ENCODE measurements at places on chromosomes 16 and 17.

DNA sequence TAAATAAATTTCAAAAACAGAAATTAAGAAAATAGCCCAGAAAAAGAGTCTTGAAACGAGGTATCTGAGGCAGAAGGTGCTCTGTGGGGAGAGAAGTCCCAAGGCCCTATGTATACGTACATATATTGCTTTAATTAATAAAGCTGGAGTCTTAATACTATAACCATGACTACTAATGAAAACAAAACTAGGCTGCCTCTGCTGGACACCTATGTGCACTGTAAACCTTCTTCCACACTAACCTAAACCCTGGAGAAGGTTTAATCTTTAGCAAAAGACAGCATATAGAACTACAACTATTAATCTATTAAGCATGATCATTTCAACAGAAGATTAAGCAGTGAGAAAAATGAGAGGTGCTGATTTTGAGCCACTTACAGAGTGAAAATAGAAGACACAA is 153.9 kb upstream of the C17orf78 start:
- no peak for DNase-seq

- no peak for DNase-seq
Observed at GRCh38 chr16:48300391-48300856, 53.1 kb upstream of the ABCC11 start.

GRCh38 chr17:34401165-34401564 is 38.1 kb upstream of the CCL1 start:
- no peak for DNase-seq

DNA sequence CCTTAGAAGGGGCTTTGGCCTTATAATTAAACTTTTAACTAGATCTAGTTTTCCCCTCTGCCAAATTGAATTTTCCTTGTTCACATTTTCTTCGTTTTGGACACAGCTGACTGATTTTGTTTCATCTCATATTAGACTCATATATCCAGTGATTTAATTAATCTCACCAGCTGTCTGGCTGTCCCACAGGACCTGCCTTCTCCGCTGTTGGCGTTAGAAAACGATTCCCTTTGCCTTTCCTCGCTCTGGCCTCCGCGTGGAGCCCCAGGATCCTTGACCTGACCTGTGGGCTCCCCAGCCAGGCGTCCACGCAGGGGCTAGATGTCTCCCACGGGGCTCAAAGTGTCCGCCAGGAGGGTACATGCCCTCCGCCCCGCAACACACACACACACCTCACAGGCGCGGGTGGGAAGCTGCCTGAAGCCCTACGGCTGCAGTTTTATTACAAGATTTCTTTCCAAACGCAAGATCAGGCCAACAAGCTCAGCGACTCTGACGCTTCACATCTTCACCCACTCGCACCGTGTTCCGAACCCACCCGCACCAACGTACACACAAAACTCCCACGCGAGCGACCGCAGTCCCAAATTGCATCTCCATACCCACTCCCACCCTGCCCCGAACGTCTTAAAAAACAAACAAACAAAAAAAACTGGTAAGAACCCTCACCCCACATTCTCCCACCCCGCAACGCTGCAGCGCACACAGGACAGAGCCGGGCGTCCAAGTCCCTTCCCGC is 1.1 kb downstream of the RPRML start:
- no peak for DNase-seq

DNA sequence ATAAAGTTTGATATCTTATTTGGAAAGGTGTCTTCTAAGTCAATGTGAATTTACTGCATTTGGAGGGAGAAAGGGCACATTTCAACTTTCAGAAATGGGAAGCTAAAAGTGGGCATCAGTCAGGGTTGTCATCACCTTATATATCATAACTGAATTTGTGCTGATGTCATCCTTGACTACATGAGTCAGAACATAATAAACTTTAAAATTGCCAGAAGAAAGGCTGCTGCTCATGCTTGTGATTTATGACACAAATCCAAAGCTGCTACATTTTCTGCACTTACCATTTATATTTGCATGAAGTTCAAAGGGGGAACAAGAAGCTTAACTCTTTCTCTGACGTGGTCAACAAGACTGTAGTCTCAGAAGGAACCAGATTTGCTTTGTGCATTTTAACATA is 196.6 kb downstream of the UTP18 start:
- no peak for DNase-seq

DNA sequence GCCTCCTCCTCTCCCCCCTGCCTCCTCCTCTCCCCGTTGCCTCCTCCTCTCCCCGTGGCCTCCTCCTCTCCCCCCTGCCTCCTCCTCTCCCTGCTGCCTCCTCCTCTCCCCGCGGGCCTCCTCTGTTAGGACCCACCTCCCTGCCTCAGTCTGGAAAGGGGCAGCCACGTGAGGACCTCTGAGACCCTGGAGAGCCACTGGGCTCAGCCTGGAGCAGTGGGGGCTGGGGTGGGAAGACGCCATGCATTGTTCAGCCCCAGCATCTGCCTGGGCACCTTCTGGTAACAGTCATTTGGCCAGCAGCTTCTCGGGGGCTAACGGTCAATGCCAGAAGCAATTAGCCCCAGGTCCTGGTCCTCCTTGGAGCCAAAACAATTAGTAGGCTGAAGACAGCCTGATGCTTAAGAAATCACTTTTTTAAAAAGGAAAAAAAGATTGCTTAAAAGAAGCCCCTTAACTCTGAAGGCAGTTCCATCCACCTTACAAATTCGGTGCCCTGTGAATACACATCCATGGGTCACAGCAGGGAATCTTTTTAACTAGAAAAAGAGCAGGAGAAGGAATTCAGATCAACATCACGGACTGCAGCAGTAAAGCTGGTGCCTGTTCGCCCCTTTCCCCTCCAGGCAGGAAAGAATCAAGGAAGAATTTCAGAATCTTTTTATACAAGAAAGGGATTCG is 29.8 kb downstream of the NXN start:
- no peak for DNase-seq

- DNase-seq: peak; percentile 46
Observed at GRCh38 chr17:43900183-43900857, 7.0 kb downstream of the MPP2 start.

GRCh38 chr17:61335105-61335844 is 64.4 kb upstream of the TBX2 start:
- no peak for DNase-seq

DNA sequence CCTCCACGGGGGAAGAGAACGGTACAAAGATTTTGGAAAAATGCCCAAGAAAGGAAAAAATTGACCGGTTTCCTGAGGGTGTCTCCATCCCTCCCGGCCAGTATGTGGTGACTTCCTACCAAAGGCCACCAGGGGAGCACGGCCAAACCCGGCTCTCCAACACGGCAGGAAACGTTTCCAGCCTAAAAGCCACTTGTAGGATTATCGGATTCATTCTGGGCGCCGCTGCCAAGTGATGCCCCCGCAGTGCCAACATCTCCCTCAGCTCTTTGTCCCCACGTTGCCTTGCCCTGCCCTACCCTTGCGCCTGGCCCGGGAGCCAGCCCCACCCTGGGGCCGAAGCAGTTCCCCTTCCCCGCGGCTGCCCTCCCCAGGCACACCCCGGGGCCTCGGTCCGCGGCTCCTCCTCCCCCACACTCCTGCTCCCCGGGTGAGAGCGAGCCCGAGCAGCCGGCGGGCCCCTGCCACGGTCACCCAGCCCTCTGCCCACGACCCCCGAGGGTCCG is 688 bp downstream of the CRK start:
- DNase-seq: peak; percentile 17

- no peak for DNase-seq
Observed at GRCh38 chr16:68786685-68787418, 49.8 kb downstream of the CDH1 start.

DNA sequence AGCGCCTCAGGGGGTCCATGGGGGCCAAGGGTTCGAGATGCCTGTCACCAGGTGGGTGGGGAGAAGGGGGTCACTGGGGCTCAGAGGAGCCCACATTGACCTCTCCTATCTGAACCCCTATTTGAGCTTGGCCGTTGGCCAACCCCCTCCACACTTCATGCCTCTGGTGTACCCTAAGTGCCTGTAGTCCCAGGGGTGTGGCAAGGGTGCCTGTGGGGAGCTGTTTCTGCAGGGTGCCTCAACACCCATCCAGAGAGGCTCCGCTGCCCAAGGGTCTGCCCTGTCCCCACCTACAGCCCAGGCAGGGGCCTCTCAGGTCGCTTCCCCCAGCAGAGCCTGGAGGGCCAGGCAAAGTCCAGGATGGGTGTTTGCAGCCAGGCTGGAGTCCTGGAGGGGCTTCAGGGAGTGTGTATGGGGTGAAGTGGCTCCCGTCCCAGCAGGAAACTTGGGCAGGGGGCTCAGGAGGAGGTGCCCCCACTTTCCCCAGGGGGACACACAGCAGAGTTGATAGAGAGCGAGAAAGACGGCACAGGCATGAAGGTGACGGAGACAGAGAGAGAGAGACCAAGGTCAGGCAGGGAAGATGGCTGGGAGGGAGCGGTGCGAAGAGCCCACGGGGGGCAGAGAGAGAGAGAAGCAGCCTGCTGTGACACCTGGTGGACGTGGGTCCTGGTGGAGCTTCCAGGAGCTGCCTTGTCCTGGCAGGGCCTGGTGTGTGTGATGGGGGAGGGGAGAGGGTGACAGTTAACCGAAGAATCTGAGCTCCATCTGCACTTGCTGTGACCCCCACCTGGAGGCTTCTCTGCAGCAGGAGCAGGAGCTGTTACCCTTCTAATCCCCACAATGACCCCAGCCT is at the start of gene SEPTIN12:
Gene SEPTIN12 (minus strand): TSS at position 719 of the 856 bp plus-strand sequence. CDS start 700 bp downstream, at position 19.
- no peak for DNase-seq

DNA sequence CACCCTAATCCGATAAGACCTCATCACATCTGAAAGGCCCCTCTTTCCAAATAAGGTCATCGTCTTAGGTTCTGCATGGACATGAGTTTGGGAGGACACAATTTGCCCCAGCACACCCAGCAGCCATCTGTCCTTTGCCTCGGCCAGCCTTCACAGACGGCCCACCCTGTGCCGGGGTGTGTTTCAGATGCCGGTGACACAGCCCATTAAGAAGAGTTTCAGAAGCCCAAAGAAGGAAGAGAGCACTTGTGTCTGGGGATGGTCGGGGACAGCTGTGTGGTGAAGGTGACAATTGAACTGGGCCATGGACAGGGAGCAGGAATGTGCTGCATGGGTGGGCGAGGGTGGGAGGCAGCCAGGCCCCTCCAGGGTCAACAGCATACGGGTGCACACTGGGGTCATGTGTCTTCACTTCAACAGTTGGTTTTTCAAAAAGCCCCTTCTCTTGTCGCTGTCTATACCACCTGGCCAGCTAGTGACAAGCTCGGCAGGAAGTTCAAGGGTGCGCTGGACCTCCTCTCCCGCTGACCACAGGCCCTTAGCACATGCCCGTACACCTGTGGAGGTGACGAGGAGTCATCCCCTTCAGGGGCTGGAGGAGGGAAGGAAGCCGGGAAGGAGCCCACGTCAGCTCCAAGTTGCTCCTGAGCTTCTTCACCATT is 183.1 kb downstream of the C16orf95 start:
- no peak for DNase-seq

GRCh38 chr17:9767432-9767991 is 23.9 kb downstream of the DHRS7C start:
- no peak for DNase-seq

GRCh38 chr17:82664701-82665182 is 16.5 kb upstream of the WDR45B start:
- no peak for DNase-seq

- DNase-seq: peak; percentile 64
Observed at GRCh38 chr17:7436556-7437368, 1.5 kb downstream of the TMEM102 start.

DNA sequence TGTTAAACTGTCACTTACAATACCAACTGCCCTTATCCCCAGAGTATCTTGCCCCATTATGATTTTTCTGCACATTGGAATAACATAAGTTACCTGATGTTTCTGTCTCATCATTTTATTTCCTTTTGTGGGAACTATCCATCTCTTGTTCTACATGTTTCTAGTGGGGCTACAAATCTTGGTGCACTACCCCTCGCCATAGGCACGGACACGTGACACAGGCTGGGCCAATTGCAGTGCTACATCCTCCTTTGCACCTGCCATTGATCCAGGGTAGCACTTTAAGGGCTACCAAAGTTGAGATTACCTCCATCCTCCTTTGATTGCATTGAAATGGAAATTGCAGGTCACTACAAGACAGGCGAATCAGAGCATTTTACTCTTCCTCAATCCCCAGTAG is 14.2 kb upstream of the SYT17 start:
- no peak for DNase-seq

DNA sequence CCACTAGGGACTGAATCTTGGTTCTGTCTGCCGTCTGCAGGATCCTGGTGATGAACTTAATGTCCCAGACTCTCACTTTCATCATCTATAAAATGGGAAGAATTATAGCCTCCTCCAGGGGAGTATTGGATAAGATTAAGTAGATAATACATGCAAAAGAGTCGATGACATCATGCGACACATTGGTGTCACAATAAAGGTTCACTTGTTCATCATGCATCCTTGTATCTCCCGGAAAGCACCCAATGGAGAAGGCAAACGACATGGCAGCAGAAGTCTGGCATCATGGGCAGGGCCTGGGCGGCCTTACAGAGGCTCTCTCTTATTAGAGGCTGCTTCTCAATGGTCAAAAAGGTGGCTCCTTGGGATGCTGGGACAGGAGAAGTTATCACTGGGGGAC is 35.1 kb upstream of the CD300E start:
- no peak for DNase-seq

- no peak for DNase-seq
Observed at GRCh38 chr17:47877368-47878034, 18.5 kb upstream of the SP2 start.

DNA sequence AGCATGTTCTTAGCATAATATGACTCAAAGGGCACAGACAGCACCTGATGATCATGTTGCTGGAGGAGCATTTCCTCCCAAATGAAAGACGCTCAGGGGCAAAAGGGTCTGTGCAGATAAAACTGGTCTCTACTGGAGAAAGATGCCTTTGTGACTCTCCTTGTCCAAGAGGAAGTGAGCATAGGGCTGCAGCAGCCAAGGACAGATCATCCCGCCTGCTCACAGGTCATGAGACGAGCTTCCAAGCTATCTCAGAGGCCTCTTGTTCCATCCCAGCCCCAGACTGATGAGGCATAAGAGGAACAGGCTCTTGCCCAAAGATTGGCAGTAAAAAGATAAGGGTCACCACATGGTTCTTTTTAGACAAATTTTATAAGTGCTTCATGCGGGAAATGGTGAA is 141.8 kb downstream of the KATNIP start:
- DNase-seq: no peak

- DNase-seq: no peak
Observed at GRCh38 chr17:77458202-77459017, 317.6 kb downstream of the SEC14L1 start.

GRCh38 chr17:1733759-1734158 is 8.9 kb upstream of the SERPINF2 start:
- DNase-seq: no peak

Measured in stimulated activated CD8-positive, alpha-beta memory T cell treated with anti-CD3 and anti-CD28 coated beads, Interleukin-4, amount 100 ng/mL, for 1 hour (primary cell).